ENCODE measurements at places on chromosomes 7 and 10.

GRCh38 chr10:110007161-110007700 is 553 bp upstream of the ADD3 start:
- DNase-seq: no peak

- no peak for DNase-seq
Observed at GRCh38 chr10:43689618-43689954, 40.9 kb upstream of the ZNF32 start.

GRCh38 chr7:149471289-149471953 is 10.6 kb upstream of the ZNF777 start:
- no peak for DNase-seq

DNA sequence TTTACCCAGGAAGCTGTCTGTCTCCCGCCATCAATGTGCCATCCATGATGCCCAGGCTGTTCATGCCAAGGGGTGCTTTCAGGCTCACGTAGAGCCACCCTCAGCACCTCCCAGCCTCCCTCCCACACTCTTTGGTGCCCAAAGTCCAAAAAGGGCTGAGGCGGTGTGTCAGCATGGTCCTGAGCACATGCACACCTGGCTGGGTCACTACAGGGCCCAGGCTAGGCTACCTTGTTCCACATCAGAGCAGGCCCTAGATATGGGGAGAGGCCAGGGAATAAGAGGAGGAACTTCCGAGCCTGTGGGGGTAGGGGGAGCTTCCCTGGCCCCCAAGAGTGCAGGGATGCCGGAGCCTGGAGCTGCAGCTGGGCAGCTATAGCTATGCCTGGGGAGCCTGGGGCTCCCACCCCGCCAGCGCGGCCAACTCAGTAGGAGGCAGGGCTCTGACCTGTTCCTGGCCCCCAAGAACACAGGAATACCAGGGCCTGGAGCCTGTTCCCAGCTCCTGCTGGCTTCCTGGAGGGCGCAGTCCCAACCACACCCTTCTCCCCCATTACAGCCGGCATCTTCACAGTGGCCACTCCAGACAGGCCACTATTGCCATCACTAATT is 133.2 kb upstream of the C7orf33 start:
- no peak for DNase-seq

GRCh38 chr10:19745672-19746071 is 70.6 kb upstream of the PLXDC2 start:
- no peak for DNase-seq

All from NCI-H2029 (cell line).